ENCODE measurements at places on chromosomes 6 and 20. TPM values are rescaled to one million over a fixed set of nuclear protein-coding genes. Genes with fewer than 3 reads are reported as not detected.

DNA sequence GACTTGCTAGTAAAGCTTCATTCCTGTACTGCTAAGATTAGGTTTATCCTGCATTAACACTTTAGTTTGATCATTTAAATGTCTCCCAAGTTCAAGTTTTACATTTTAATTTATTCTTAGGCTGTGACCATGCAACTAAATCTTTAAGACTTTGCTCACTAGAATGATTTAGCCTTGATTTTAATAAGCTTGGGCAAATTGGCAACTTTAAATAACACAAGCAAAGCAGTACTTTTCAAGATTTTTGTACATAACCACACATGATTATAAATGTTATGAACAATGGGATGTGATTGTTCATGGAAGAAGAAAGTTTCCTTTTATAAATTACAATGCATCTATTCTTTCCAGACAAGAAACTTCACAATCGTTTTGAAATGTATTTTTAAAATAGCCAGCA, 948.0 kb upstream of the EPHA7 start:
- no peaks in the 10 kb centered on the region for H3K4me1 ChIP-seq
- H3K4me3 ChIP-seq, result no peak overlapping the region
- H3K27ac ChIP-seq, result no peak overlapping the region
- H3K27me3 ChIP-seq, result no peaks in the 10 kb centered on the region
- H3K36me3 ChIP-seq, result no peaks in the 10 kb centered on the region

Gene ATP6V1G2
- 9.1 TPM for total RNA-seq

Gene EPB41L1
- 19.3 TPM for total RNA-seq

DNA sequence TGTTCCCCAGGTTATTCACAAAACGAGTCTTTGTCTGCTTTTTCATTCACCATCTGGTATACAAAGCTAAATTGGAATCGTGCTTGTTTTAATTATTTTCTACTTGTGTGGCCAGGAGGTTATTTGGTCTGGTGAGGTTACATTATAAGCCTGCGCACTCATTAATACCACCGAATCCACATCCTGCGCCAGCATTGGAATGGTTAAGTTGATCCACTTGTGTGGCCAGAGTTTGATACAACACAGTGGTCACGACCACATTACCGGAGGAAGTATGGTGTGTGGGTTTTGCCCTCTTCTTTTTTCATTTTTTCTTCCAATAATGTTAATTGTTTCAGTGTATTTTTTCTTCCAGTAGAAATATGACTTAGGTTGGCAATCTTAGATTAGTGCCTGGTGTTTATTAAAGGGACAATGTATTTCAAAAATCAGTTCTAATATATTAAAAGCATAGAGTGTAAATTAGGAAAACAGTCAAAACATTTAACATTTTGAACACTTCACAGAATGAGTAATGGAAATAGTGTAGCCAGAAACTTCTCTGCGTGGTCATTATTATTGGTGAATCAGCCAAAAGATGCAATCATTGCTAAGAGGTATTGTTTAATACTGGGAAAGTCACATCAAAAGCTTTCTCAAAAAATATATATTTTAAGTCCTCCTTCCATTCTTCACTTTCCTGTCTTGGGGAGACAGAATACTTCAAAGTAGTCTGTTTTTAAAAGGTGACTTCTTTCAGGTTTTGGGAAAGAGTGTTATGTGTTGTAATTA, 84.5 kb downstream of the JARID2 start:
- H3K27me3 ChIP-seq, result no peaks in the 10 kb centered on the region
- DNase-seq, result no peak
- no peak overlapping the region for H3K4me3 ChIP-seq
- no peak overlapping the region for H3K27ac ChIP-seq

DNA sequence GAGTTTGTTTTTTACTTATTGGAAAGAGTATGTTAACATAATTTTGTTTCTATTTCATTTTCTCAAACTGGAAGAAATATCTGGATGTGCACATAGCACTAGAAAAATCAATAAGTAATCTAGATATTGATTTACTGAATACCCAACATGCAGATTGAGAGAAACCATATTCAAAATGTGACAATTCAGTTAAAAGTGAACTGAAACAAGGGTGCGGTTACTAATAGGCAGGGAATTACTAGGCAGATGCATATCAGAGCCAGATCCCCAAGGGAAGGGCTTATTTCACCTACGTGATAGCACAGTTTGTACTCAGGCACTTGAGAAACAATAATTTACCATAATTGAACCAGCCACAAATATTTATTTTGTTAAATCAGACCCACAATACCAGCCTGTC, 493.1 kb upstream of the FLRT3 start:
- no peak overlapping the region for H3K4me3 ChIP-seq
- H3K36me3 ChIP-seq, result no peaks in the 10 kb centered on the region

Gene C6orf132
- 3.3 TPM for total RNA-seq

Gene BPIFA1
- total RNA-seq, result not detected

Gene DEFB124
- not detected for total RNA-seq

DNA sequence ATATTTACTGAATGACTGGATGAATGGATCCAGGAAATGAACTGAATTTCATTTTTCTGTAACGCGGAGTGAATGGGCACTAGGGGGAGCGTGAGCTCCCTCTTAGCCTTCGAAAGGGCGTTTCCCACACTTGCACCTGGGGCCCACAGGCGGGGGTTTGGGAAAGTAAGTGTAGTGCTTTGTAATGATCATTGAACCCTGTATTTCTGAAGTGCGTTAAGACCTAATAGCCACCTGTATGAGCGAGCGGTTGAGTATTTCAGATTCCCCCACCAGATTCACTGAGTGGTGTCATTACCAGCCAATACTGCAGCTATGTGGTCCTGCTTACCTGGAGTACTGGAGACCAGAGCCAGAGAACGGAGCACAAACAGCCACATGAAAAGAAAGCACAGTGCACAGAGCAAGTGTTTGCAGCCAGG, 10.5 kb downstream of the SYTL3 start:
- H3K27ac ChIP-seq, result no peak overlapping the region
- no peak overlapping the region for H3K4me3 ChIP-seq
- peaks cover 8% of the 10 kb centered on the region for H3K4me1 ChIP-seq
- DNase-seq, result peak; percentile 8

Gene SLC22A23
- 8.1 TPM for total RNA-seq

DNA sequence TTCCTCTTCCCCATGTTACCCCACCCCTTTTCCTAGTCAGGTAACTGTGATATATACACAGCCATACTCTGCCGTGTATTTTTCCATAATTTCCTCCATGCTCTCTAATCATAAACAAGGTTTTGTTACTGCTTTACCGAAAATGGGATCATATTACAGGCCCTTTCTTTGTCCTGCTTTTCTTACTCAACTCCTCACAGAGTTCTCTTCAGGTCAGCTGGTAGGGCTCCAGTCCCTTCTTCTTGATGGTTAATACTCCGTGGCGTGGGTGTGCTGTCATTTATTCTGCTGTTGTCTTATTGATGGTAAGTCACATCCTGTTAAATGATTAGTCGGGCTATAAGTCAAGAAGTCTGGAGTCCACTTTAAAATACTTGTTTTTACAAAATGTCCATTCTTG, 24.9 kb upstream of the PI16 start:
- no peaks in the 10 kb centered on the region for H3K27me3 ChIP-seq
- H3K27ac ChIP-seq, result peak overlapping the region; percentile 59
- no peak for DNase-seq
- no peaks in the 10 kb centered on the region for H3K36me3 ChIP-seq

DNA sequence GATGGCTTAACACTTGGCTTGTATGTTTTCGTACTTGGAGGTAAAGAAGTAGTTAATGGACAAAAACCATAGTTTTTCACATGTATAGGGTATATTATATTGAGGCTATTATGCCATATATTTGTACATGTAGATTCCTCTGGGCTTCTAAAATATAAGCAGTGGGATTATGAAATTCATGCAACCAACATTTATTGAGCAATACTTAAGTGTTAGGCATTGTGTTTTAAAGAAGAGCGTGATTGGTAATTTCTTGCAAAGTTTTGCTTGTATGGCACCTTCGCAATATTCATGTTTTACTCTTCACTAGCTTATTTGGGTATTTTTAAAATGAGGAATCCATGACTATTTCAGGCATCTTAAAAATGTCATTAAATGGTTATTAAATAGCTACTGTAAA, 2.5 kb downstream of the TULP4 start:
- no peaks in the 10 kb centered on the region for H3K27me3 ChIP-seq
- H3K4me3 ChIP-seq, result no peak overlapping the region
- no peaks in the 10 kb centered on the region for H3K36me3 ChIP-seq
- no peaks in the 10 kb centered on the region for H3K4me1 ChIP-seq

DNA sequence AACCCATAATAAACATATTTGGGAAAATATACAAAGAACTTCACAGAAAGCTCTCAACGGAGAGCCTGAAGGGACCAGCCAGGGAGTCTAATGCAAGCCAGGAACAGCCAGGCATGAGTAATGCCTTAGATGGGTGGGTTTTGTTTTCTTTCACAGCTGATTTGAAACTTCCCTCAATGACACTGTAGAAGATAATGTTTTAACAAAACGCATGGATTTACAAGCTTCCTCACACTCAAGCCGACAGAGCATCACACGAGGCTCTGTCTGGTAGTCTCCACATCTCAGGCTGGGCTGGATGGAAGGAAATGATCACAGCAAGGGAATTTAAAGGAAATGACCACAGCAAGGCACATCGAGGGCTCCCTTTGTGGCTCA, 113.9 kb downstream of the GMPR start:
- no peak overlapping the region for H3K4me3 ChIP-seq
- H3K27me3 ChIP-seq, result no peaks in the 10 kb centered on the region
- no peaks in the 10 kb centered on the region for H3K36me3 ChIP-seq
- peak overlapping the region; percentile 30 for H3K27ac ChIP-seq
- no peak for DNase-seq

- H3K27ac ChIP-seq, result no peak overlapping the region
- no peak for DNase-seq
- H3K27me3 ChIP-seq, result no peaks in the 10 kb centered on the region
- H3K4me1 ChIP-seq, result no peaks in the 10 kb centered on the region
- H3K36me3 ChIP-seq, result no peaks in the 10 kb centered on the region
Observed at GRCh38 chr20:17344790-17345189, 118.0 kb downstream of the PCSK2 start.

DNA sequence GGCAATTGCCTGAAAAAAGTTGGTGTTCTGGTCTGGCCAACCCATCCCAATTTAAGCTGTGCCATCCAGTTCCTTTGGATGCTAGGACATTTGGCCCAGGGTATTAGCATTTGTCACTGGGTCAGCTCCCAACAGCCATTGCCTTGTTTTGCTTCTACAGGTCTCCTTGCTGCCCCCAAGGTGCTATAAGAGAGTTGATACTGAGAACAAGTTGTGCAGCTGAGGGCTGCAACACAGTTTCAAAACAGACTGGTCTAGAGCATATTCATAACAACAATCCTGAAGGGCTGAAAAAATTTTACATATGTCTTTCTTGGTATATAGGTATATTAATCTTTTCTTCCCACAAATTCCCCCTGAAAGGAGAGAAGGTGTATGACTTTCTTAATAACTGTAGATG, 61.0 kb downstream of the LYRM4 start:
- H3K27ac ChIP-seq, result no peak overlapping the region
- H3K27me3 ChIP-seq, result no peaks in the 10 kb centered on the region
- no peak for DNase-seq
- H3K36me3 ChIP-seq, result no peaks in the 10 kb centered on the region

Gene VNN1
- total RNA-seq, result 0.83 TPM

Gene FRS3
- total RNA-seq, result 4.1 TPM

DNA sequence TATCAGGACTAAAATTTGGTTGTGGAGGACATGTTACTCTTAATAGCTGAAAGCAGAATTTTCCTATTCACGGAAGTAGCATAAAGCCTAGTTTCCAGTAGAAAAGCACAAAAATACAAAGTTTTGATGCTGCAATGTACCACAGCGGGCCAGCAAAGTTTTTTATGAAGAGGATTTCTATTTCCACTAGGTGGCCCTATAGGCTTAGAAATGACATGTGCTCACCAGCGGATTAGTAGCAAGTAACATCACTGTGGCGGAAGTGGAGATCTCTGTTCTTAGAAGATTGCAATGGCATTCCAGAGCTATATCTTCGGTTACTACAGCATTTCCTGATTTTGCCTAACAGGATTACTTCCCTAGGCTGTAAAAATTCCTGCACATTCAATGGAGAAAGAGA, 1219.0 kb upstream of the EYS start:
- H3K27ac ChIP-seq, result no peak overlapping the region
- no peaks in the 10 kb centered on the region for H3K36me3 ChIP-seq
- DNase-seq, result no peak
- H3K4me1 ChIP-seq, result no peaks in the 10 kb centered on the region
- H3K4me3 ChIP-seq, result no peak overlapping the region

DNA sequence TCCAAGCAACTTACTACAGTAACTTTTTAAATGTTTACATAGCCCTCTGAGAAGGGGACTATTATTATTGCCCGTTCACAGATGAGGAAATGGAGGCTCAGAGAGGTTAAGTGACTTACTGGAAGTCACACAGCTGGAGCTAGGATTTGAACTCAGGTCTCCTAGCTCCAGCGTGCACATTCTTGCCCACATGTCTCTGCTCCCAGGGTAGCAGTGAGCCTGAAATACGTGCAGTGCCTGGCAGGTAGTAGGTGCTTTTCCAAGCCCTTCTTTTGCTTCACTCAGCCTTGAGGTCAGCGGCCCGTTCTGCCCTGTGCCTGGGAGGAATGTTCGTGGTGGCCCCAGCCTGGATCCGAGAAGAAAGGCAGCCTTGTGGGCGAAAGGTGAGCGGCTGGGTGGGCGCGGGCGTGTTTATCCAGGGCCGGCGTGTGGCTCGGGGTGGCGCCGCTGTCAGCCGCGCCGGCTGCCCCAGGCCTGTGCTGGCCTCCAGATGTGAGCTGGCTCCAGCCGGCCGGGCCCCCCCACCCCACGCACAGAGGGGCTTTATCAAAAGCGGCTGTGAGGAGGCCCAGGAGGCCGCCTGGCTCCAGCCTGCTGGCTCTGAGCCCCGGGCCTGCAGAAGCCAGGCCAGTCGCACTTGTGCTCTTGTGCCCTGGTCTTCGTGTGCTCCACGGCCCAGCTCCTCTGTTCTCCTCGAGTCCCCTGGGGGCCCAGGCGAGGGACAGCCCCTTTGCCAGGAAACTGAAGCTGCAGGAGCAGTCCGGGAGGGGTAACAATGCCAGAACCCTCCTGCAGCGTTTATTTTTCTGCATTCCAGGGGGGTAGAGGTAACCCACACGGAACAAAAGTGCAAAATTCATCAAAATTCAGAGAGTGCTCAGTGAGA, 58.1 kb downstream of the UBE2V1 start:
- peak overlapping the region; percentile 31 for H3K27ac ChIP-seq
- H3K27me3 ChIP-seq, result no peaks in the 10 kb centered on the region
- no peak overlapping the region for H3K4me3 ChIP-seq
- no peaks in the 10 kb centered on the region for H3K36me3 ChIP-seq
- no peak for DNase-seq
- H3K4me1 ChIP-seq, result peaks cover 10% of the 10 kb centered on the region

Gene CALHM5
- total RNA-seq, result 2.5 TPM

- no peak overlapping the region for H3K4me3 ChIP-seq
- peaks cover 8% of the 10 kb centered on the region for H3K4me1 ChIP-seq
- peak; percentile 77 for DNase-seq
- no peak overlapping the region for H3K27ac ChIP-seq
- no peaks in the 10 kb centered on the region for H3K36me3 ChIP-seq
Observed at GRCh38 chr20:44805979-44806620, 4.2 kb downstream of the RIMS4 start.

GRCh38 chr6:27888566-27888965, 23.6 kb downstream of the OR2B2 start:
- peaks cover 53% of the 10 kb centered on the region for H3K27me3 ChIP-seq
- DNase-seq, result no peak
- no peak overlapping the region for H3K27ac ChIP-seq
- peaks cover 18% of the 10 kb centered on the region for H3K4me1 ChIP-seq
- H3K4me3 ChIP-seq, result no peak overlapping the region

Gene SNRPB2
- total RNA-seq, result 18.6 TPM

GRCh38 chr6:14068133-14068532, 49.4 kb upstream of the CD83 start:
- no peak for DNase-seq
- no peak overlapping the region for H3K4me3 ChIP-seq
- H3K27me3 ChIP-seq, result no peaks in the 10 kb centered on the region
